ENCODE measurements at places on chromosomes 1 and 21.

GRCh38 chr1:170162459-170163246 lies 16.9 kb downstream of the NTMT2 start:
- no peak for DNase-seq

- peak; percentile 73 for DNase-seq
Observed at GRCh38 chr1:24928689-24929397, 1.2 kb downstream of the RUNX3 start.

DNA sequence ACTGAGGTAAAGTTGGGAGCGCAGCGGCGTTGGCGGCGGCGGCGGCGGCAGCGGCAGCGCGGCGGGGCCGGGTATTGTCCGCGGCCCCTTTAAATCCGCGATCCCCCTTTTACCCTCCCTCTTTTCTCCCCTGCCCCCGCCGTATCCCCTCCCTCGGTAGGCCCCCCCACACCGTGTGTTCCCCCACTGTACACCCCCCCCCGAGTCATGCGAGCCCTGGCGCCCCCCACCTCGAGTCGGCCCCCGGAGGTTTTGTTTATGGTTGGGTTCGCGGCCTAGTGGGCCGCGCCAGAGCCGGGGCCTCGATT lies 169 bp downstream of the UBAP2L start:
- DNase-seq: no peak

DNA sequence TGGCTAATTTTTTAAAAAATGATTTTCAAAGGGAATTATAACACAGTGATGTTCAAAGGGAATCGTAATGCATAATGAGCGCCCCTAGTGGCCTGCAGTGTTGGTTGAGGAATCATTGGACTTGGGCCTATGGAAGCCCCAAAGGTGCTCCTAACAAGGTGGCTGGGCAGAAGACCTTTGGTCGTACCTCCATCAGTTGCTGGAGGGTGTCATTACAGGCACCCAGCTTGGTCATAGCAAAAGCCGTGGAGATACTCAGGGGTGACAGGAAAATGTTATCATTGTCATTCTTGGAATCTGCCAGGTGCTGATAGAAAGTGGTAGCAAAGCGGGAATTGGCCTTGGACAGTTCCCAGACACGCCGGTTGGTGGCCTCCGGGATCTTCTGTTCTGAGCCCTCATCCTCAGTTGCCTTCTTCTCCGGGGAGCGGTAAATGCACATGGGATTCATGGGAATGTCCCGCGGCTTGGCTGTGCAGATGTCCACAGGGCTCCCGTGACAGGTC lies 2.7 kb downstream of the SERPINC1 start:
- DNase-seq: no peak

GRCh38 chr21:45410151-45410864 lies 5.3 kb downstream of the COL18A1 start:
- no peak for DNase-seq

- DNase-seq: no peak
Observed at GRCh38 chr21:33897739-33898138, 17.9 kb downstream of the ATP5PO start.

DNA sequence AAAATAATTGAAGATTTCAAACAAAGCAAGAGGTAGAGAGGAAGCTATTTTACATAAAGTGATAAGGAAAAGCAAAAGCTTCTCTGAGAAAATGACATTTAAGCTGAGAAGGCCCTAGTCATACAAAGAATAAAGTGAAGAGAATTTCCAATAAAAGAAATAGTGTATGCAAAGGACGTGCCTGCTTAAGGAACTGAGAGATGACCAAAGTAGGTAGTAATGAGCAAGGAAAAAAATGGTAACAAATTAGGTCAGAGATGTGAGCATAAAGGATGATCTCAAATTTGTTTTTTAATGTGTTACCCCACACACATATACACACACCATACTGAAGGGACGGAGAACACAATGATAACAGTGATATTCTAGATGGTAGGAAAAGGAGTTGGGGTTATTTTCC lies 46.4 kb downstream of the NRIP1 start:
- DNase-seq: no peak

DNA sequence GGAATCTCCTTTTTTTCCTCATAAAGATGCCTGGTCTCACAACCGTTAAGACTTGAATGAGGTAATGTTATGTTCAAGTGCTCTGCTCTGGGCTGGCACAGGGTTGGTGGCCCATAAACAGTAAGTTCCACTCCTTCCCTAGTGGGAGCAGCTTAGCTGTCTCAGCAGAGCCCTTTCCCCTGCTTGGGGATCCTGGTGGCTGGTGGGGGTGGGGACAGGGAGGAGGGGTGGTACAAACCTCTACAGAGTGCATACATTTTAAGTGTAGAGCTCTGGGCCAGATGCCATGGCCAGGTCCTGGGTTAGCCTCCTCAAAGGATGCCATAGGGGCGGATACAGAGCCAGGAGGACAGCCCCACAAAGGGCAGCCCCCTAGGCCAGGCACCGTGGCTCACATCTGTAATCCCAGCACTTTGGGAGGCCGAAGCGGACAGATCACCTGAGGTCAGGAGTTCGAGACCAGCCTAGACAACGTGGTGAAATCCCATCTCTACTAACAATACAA lies 20.7 kb upstream of the PADI1 start:
- no peak for DNase-seq

DNA sequence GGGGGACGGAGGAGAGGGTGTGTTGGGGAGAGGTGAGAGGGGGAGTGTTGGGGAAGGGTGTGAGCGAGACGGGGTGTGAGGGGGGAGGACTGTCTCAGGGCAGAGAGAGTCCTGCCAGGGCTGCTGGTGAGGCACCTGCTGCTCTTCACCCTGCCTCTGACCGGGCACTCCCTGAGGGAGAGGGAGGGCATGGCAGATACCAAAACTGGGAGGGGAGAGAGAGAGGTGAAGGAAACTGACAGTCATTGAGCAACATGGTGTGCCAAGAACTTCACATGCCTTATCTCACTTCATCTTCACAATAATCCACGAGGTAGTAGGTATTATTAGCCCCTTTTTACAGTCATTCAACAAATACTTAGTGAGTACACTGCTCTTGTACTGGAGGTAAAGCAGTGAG lies 61.3 kb upstream of the ARTN start:
- DNase-seq: no peak

DNA sequence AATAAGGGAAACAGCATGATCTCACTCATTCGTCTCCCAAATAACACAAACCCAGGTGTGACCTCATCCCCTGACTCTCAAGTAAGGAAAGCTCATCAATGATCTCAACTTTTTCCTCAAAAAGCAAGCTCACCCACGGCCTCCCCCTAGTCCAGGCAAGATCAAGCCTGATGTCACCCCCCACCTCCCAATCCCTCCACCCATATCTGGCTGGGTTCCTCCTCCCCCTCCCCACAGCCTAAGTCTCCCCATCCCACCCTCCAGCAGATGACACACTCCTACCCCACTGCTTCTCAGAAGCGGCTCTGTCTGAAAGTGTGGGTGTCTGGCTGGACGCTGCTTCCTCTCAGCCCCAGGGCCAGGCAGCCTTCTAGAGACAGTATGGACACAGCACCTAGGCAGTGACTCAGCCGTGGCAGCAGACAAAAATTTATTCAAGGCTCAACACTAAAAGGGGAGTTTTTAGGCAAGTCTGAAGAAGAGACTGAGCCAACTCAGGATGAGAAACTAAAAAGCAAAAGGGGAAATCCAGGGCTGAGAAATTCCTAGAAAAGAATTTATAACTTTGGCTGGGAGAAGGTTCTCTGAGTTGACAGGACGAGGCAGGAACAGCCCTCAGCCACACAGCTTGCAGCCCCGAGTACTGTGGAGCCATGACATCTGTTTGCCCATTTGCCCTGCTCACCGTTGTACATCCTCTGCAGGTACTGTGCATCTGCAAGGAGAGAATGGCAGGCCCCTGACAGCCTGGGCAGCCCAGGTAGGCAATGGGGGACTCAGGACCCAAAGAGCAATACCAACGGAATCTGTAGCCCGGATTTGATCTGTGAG lies 81.6 kb upstream of the LRRC8D start:
- DNase-seq: peak; percentile 59

All from stimulated activated naive CD8-positive, alpha-beta T cell treated with anti-CD3 and anti-CD28 coated beads, Interleukin-15, amount 100 ng/mL, for 72 hours (primary cell).